ENCODE measurements at places on chromosomes 1 and 21.

DNA sequence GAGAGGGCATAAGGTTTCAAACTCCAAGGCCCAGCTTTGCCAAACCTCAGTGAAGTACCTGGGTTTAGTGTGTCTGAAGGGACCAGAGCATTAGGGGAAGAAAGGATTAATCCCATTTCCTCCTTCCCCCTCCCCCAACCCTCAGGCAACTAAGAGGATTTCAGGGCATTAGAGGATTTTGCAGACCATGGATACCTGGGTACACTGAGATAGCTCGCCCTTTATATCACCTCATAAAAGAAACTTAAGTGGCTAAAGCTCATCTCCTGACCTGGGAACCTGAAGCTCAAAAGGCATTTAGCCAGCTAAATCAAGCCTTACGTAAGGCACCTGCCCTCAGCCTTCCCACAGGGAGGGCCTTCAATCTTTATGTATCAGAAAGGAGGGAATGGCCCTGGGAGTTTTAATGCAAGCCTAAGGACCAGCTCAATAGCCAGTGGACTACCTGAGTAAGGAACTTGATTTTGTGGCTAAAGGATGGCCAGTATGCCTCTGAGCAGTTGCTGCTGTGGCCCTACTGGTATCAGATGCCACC lies 26.4 kb upstream of the SMYD3 start:
- DNase-seq: no peak

- no peak for DNase-seq
These were observed 8.3 kb downstream of the BARHL2 start for GRCh38 chr1:90708826-90709225.

DNA sequence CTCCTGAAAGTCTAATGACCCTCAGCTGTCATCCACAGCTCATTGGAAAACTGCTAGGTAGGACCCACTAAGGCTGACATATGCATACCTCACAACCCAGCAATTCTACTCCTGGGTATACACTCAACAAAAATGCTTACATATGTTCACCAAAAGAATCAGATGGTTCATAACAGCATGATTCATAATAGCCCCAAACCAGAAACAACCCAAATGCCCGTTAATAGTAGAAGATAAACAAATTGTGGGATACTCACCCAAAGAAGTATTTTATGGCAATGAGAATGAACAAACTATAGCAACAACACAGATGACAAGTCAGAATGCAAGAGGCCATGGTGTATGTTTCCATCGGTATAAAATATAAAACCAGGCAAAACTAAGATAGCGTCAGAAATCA lies 124.6 kb downstream of the HLCS start:
- DNase-seq: no peak

GRCh38 chr1:116326486-116326885 lies 46.6 kb upstream of the ATP1A1 start:
- no peak for DNase-seq

GRCh38 chr1:46184920-46185658 lies 8.8 kb upstream of the P3R3URF start:
- DNase-seq: no peak

Data from NCI-H460 (cell line).